ENCODE measurements at places on chromosomes 3 and 15.

- no peak for DNase-seq
Observed at GRCh38 chr3:126913524-126913923, 69.4 kb upstream of the PLXNA1 start.

DNA sequence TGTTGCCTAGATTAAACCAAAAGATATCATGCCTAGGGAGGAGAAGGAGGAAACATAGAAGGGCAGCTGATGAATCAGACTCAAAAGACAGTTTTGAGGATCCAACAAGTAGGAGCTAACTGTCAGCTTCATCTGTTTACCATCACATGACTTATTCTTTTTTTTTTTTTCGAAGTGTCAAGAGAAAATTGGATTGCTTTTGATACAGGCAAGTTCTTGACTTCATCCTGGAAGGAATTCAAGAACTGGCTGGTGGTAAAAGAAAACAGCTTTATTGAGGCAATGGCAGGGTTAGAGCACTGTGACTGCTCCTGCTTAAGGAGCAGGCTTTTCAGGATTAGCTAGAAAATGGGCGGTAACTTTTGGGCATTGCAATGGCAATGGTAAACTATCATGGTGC lies 227.5 kb upstream of the KCNMB2 start:
- no peak for DNase-seq

DNA sequence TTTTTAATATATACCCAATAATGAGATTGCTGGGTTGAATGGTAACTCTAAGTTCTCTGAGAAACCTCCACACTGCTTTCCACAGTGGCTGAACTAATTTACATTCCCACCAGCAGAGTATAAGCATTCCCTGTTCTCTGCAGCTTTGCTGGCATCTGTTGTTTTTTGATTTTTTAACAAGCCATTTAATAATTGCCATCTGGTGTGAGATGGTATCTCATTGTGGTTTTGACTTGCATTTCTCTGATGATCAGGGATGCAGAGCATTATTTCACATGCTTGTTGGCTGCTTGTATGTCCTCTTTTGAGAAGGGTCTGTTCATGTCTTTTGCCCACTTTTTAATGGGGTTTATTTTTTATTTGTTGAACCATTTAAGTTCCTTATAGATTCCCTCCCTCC lies 75.0 kb upstream of the EPHB3 start:
- no peak for DNase-seq

DNA sequence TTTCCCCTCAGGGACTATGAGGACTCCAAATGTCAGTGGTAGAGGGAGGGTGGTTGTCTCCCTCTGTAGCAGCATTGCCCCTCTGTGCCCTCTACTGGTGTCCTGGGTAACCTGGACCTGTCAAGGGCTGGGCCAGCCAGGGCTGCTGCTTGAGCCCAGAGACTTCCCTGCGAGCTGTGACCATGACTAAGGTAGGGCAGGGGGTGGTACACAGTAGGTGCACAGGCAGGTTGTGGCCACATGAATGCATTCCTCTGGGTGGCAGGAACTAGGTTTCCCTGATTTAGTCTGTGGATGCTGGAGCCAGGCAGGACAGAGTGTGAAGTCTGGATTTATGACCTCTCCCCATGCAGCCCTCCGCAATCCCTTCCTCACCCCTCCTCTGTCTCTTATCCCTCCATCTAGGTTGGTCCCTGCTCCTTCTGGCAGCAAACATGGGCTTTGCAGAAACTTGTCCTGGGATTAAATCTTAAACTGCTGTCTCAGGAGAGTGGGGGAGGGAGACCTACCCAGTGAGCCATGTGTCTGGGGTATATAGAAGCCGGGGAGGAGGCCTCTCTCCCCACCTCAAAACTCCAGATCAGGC lies 8.7 kb upstream of the SEMA3F start:
- no peak for DNase-seq

DNA sequence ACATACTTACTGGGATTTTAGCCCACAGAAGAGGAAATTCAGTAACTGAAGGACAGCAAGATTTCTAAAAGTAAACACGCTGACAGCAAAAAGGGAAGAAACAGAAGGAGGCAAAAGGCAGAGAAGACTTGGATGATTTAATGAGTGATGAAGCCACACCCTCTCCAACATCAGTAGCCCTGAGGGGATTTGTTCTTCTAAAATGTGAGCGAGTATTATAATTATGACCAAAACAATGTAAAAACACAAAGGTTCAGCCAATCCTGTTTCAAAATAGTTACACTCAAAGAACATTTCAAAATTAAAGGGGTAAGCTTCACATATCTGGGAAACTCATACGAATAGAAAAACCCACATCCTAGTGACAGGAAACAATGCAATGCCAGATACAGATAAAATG lies 25.0 kb downstream of the MCCC1 start:
- DNase-seq, result no peak

- DNase-seq, result no peak
Observed at GRCh38 chr3:187836823-187837770, 91.8 kb upstream of the BCL6 start.

DNA sequence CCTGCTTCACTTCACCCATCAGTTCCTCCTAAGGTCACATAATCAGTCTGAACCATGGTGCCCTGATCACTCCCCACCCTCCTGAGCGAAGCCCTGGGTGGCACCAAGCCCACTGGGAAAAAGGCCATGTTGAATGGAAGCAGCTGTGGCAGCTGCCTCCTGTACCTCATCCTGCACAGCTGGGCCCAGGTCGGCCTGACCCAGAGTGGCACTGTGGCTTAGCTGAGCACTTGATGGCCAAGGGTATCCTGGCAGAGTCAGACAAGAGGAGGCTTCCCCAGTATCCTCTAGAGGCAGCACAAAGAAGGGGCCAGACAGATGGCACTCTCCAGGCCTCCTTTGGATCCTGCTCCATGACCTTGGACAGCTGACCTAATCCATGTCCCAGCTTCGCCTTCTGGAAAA lies 68.4 kb downstream of the TLE3 start:
- no peak for DNase-seq

DNA sequence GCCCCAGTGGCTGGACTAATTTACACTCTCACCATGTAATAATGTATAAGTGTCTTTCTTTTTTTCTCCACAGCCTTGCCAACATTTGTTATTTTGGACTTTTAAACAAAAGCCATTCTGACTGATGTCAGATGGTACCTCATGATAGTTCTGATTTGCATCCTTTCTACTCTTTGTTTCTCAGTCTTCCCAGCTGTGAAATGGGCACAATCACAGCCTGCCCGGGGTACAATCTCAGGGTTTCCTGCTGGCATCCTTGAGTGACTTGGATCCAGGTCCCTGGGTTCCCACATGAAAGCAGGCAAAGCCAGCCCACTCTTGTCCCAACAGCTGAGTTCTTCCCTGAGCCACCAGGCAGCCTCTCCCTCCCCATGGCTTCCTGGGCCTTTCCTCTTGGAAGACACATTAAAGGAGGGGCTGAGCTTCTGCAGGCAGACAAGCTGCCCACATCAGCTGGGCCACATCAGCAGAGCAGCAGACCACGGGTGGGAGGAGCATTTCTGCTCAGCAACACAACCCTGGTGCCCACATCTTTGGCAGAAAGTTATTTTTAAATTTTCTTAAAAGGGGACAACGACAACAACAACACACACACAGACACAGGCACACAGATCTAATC lies 82.0 kb downstream of the MYLK start:
- no peak for DNase-seq

- DNase-seq, result no peak
Observed at GRCh38 chr3:114120211-114120610, 58.6 kb downstream of the DRD3 start.

DNA sequence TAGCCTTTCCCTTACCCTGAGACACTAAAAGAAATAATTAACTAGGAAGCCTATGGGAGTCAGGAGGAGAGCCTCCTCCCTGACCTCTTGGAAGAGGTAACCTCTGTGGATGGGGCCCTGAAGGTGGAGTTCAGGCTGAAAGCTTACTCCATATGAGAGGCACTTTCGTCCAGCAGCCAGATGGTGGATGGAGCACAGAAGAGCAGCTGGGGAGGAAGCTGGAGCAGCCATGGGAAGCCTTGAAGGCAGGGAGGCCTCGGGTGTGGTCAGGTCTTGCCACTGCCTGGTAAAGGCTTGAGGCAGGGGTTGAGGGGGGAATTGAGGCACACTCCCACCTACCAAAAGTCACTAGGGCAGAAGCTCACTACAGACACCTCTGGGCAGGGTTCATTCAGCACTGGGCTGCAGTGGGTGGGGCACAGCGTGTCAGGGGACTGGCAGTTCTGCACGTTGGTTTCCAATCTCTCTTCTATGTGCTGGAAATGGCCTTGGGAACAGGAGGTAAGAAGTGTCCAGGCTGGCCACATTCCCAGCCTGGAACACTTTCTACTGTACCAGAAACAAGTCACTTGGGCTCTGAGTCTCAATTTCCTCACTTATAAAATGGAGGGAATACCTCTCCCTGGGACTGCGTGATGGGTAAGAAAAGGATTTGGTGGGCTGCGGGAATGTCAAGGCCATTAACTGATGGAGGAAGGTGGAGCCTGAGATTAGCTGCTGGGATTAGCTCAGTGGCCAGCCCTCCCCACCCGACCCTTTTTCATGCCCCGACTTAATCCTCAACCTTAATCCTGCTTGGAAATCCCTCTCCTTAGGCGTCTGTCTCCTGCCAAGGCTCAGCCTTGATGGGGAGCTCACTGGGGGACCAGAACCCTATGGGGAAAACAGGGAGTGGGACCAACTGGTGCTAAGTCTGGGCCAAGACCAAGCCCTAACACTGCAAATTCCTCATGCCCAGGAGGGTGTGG lies 5.4 kb downstream of the PCBP4 start:
- no peak for DNase-seq

GRCh38 chr3:122024800-122025199 lies 2.8 kb upstream of the ILDR1 start:
- no peak for DNase-seq

DNA sequence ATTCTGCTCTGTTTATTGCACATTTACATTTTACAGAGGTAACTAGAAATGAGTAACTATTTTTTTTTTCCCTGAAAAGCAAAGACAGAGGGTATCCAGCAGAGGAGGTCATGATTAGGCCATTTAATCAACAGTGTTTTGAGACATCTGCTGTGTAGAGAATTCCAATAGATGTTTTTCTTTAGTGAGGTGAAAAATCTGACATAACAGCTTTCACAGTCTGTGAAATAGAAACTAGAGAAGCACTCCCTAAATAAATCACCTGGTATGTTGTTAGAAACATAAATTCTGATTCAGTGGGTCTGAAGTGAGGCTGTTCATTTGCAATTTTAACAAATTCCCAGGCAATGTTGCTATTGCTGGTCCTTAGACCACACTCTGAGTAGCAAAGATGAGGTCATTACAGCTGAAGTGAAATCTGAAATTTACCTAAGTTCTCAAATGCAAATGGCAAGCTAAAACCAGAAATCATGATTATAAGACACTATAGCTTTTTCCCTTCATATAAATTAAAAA lies 329.2 kb upstream of the LRRC3B start:
- DNase-seq, result no peak

DNA sequence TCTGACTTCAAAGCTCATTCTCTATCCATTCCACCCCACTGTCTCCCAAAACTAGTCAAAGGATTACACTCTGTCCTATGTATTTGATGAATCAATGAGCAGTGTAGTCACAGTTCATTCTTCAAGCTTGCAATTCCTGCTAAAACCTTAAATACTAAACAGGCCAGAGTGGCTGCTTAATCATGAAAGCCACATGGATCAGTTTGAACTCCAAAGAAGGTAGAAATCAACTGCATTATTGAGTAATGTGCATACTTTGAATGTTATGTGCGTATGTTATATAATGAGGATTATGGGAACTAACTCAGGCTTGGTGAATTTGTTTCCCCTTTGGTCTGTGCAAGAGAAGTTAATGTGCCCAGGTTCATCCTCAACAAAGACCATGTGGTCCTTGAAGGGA lies 45.4 kb downstream of the PRICKLE2 start:
- DNase-seq, result no peak

- no peak for DNase-seq
Observed at GRCh38 chr3:120645083-120645845, 36.8 kb downstream of the HGD start.

GRCh38 chr3:127212711-127213110 lies 19.8 kb downstream of the PRR23E start:
- no peak for DNase-seq

- DNase-seq, result no peak
Observed at GRCh38 chr3:152879130-152879789, 44.3 kb downstream of the P2RY1 start.

GRCh38 chr3:56916716-56917360 lies 115.1 kb upstream of the ARHGEF3 start:
- no peak for DNase-seq

GRCh38 chr3:178586076-178586475 lies 49.8 kb downstream of the KCNMB2 start:
- DNase-seq, result no peak

GRCh38 chr3:182519569-182519968 lies 273.7 kb upstream of the ATP11B start:
- DNase-seq, result no peak

GRCh38 chr3:105473521-105474223 lies 107.0 kb downstream of the ALCAM start:
- no peak for DNase-seq

- DNase-seq, result no peak
Observed at GRCh38 chr3:34882764-34883163, 756.6 kb upstream of the ARPP21 start.
